Stimulated activated CD4-positive, alpha-beta T cell treated with anti-CD3 and anti-CD28 coated beads, TNF-alpha, amount 100 ng/mL, for 4 hours (primary cell): ENCODE measurements at places on chromosomes 3 and 15.

DNA sequence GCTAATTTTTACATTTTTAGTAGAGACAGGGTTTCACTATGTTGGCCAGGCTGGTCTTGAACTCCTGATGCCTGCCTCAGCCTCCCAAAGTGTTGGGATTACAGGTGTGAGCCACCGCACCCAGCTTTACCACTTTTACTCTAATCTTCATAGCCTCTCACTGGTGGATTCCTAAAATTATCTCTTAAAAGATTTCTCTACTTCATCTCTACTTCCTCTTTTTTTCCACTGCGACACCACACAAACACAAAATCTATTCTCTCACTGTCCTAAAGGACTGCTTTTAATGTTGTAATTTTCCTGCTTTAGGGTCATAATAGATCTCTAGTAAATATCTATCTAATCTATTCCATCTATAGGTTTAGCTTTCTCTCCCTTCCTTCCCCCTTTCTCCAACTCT lies 34.0 kb upstream of the TBL1XR1 start:
- DNase-seq: no peak

DNA sequence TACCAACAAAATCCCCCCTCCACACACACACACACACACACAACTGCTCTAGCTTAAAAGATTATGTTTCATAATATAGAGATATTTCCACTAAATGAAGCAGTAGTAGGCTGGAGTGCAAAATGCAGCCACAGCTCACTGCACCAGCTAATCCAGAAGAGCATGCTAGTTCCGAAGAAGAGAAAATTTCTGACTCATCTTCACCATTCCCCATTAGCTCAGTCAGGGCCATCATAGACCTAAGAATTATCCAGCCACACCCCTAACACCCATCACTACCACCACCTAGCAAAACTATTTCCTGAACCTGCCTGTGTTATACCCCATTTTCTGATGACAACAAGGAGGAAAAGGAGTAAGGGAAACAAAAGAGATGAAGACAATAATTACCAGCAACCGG lies 67.1 kb upstream of the UBE2E2 start:
- DNase-seq: no peak

- no peak for DNase-seq
Measured at GRCh38 chr3:114697401-114697800, 403.6 kb downstream of the TIGIT start.

- DNase-seq: no peak
Measured at GRCh38 chr3:12518261-12519028, 26.9 kb downstream of the MKRN2OS start.

GRCh38 chr15:62287066-62287857 lies 122.2 kb upstream of the C2CD4B start:
- no peak for DNase-seq

- no peak for DNase-seq
Measured at GRCh38 chr3:119967353-119968006, 126.8 kb downstream of the GSK3B start.

DNA sequence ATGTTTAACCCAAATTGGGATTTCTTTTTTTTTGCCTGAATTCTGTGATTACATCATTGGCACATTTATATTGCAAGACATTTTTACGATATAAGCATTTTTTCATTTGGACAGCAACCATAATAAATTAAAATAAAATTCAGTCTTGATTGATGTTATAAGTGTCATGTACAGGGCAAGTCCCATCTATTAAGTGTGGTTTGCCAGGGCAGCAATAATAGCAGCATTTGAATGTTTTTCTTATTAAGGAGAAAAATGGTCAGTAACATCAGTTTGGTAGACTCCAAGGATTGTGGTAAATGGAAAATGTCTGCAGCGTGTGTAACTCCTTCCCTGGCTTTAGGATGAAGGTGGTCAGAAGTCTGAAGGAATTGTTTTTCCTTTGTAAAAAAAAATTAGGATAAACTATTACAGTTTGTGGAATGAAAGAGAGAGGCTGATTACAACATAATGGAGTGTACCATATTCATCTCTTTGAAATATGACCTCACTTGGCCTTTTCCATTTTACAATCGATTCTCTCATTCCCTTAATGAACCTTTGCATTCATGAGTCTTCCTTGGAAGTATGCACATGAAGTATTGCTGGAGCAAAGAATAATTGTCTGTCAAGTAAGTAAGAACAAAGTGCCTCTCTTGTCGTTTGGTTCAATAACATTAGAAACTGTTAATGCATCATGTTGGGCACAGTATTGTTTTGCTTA lies 405.4 kb upstream of the THRB start:
- DNase-seq: no peak
